ENCODE measurements at places on chromosomes 13 and 19.

DNA sequence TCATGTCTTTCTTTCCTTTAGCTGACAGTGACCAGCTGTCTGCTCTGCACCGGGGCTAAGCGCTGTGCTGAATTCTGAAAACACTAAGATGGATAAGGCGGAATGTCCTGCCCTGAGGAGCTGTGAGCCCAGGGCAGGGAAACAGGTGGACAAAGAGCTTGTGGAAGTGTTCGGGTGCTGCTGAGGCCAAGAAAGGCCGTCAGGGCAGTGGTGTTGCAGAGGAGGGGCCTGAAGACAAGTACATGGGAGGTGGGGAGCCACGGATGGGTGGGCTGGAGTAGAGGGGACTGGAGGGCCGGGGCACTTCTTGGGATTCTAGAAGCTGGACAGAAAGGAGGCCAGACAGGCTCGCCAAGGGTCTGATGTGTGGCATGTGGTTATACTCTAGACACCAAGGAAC lies 66.2 kb upstream of the GPR183 start:
- DNase-seq = no peak

DNA sequence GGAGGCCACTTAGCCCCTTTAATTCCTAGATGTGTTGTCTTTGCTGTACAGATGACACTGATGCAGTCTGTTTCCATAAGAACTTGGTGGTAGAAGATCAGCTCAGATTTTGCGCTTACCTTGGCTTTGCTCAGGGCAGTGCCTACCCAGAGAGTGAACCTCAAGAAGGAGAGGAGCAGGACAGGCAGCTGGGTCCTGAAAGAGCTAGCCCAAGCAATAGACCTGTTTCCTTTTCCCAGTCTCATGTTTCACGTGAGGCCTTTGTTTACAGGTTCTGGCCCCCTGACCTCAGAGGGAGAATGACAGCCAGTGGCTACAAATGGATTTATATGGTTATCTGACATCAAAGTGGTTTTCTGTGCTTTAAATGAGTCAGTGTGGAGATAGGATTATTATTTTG lies 40.1 kb downstream of the METTL21C start:
- no peak for DNase-seq

- DNase-seq = no peak
Observed at GRCh38 chr13:40440990-40441820, 225.2 kb downstream of the FOXO1 start.

DNA sequence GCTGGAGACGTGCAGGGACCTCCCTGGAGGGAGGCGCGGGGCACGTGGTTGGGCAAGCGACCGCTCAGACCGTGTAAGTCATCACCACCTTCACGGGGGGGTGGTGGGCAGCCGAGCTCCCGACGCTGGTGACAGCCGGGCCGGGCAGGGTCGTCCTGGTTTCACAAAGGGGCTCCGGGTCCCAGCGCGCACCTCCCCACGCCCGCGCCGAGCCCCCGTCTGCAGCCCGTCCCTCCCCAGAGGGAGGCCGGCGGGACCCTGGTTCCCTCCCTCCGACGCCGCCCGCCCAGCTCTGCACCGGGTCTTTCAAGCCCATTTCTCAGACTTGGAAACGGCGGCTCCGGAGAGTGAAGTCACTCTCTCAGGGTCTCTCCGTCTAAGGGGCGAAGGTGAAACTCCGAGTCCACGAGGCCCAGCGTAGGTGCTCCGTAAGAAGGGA lies 729 bp upstream of the ARID3A start:
- no peak for DNase-seq

Data from GM10248 (cell line).